ENCODE measurements at places on chromosomes 12 and 14. TPM values are rescaled to one million over a fixed set of nuclear protein-coding genes. Genes with fewer than 3 reads are reported as not detected.

DNA sequence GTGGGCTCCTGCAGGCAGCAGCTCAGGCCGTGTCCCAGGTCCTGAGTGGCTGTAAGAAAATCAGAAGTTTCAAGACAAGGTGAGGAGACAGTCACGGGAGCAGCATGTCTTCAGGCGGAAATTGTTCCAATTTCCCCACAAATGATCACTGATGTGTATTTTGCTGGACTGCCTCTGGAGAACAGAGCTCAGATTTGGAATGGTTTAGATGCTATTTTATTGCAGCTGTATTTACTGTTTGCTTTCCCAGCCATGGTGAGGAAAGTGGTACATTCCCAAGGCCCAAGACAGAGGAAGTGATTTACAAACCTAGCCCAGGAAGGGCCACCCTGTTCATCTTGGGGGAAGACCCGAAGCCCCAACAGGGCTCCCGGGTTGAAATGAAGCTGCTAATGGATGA lies 195.6 kb downstream of the CHST11 start:
- H3K4me1 ChIP-seq, result peaks cover 7% of the 10 kb centered on the region
- DNase-seq, result no peak
- H3K27ac ChIP-seq, result no peak overlapping the region
- H3K36me3 ChIP-seq, result no peaks in the 10 kb centered on the region
- H3K27me3 ChIP-seq, result no peaks in the 10 kb centered on the region

DNA sequence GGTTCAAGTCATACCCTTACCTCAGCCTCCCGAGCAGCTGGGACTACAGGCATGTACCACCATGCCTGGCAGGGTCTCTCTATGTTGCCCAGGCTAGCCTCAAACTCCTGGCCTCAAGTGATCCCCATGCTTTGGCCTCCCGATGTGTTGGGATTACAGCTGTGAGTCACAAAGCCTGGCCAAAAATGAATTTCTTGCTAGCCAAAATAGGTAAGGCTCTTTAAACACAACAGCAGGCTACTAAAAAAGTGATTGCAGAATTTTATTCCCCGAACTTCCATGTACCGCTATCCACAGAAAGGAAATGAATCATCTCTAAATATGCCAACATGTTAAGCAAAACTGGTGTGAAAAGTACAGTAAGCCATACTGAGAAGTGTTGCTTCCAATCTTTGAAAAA lies 50.6 kb downstream of the WDHD1 start:
- peaks cover 13% of the 10 kb centered on the region for H3K4me1 ChIP-seq
- H3K36me3 ChIP-seq, result no peaks in the 10 kb centered on the region
- H3K4me3 ChIP-seq, result no peak overlapping the region
- H3K27ac ChIP-seq, result peak overlapping the region; percentile 62

- DNase-seq, result no peak
- peaks cover 56% of the 10 kb centered on the region for H3K27me3 ChIP-seq
- no peak overlapping the region for H3K4me3 ChIP-seq
- H3K4me1 ChIP-seq, result no peaks in the 10 kb centered on the region
Observed at GRCh38 chr14:105128059-105128458, 40.5 kb downstream of the JAG2 start.

GRCh38 chr12:45660330-45660729 lies 69.2 kb upstream of the ARID2 start:
- no peaks in the 10 kb centered on the region for H3K36me3 ChIP-seq
- no peak overlapping the region for H3K4me3 ChIP-seq
- H3K4me1 ChIP-seq, result no peaks in the 10 kb centered on the region
- DNase-seq, result no peak
- H3K27me3 ChIP-seq, result peaks cover 49% of the 10 kb centered on the region

GRCh38 chr14:104689109-104689880 lies at the start of gene INF2:
TSS of gene INF2 (plus strand) at chr14:104689618. CDS start at chr14:104701366, 11,748 bp downstream.
- H3K27ac ChIP-seq, result peak within 1 kb of the TSS; percentile 73
- no peaks in the 10 kb centered on the region for H3K27me3 ChIP-seq

DNA sequence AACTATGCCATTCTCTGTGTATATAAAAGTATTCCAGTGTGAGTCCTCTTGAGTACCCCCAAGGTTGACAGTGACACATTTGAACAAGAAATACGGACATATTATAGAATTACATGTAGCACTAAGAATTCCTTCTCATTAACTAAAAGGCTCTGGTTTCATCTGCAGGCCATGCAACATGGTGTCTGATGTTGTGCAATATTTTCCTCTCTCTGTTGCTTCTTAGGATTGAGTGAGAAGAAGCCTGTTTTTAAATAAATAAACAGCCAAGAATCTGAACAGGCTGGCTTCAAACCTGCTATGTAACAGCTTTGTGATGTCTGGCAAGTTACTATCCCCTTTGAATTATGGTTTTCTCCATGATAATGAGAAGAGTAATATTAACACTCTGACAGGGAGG lies 22.2 kb upstream of the CCER1 start:
- no peak overlapping the region for H3K4me3 ChIP-seq
- H3K27ac ChIP-seq, result no peak overlapping the region
- H3K36me3 ChIP-seq, result no peaks in the 10 kb centered on the region
- H3K4me1 ChIP-seq, result peaks cover 49% of the 10 kb centered on the region
- H3K27me3 ChIP-seq, result no peaks in the 10 kb centered on the region

- no peaks in the 10 kb centered on the region for H3K36me3 ChIP-seq
- peaks cover 18% of the 10 kb centered on the region for H3K27me3 ChIP-seq
- H3K27ac ChIP-seq, result no peak overlapping the region
- no peak overlapping the region for H3K4me3 ChIP-seq
Observed at GRCh38 chr14:103250181-103250580, 83.9 kb upstream of the EIF5 start.

GRCh38 chr14:68807148-68807600 lies 14.3 kb upstream of the ZFP36L1 start:
- H3K36me3 ChIP-seq, result peaks cover 7% of the 10 kb centered on the region
- H3K27ac ChIP-seq, result peak overlapping the region; percentile 94
- peak overlapping the region; percentile 50 for H3K4me3 ChIP-seq
- peak; percentile 93 for DNase-seq
- H3K4me1 ChIP-seq, result peaks cover 62% of the 10 kb centered on the region

GRCh38 chr14:100386121-100386520 lies 63.0 kb downstream of the SLC25A47 start:
- H3K27me3 ChIP-seq, result no peaks in the 10 kb centered on the region
- peak overlapping the region; percentile 21 for H3K4me3 ChIP-seq
- H3K27ac ChIP-seq, result peak overlapping the region; percentile 85
- peaks cover 64% of the 10 kb centered on the region for H3K4me1 ChIP-seq
- DNase-seq, result no peak

GRCh38 chr14:96710060-96710666 lies 87.0 kb upstream of the VRK1 start:
- no peak overlapping the region for H3K27ac ChIP-seq
- H3K4me3 ChIP-seq, result no peak overlapping the region
- no peaks in the 10 kb centered on the region for H3K27me3 ChIP-seq
- DNase-seq, result no peak
- no peaks in the 10 kb centered on the region for H3K4me1 ChIP-seq
- H3K36me3 ChIP-seq, result no peaks in the 10 kb centered on the region

- no peak for DNase-seq
- H3K4me1 ChIP-seq, result no peaks in the 10 kb centered on the region
- no peak overlapping the region for H3K4me3 ChIP-seq
- H3K27ac ChIP-seq, result no peak overlapping the region
Observed at GRCh38 chr14:56487761-56488160, 91.8 kb upstream of the TMEM260 start.

GRCh38 chr12:121252712-121253345 lies 42.9 kb downstream of the P2RX4 start:
- H3K36me3 ChIP-seq, result peaks cover 61% of the 10 kb centered on the region
- no peaks in the 10 kb centered on the region for H3K27me3 ChIP-seq
- H3K4me1 ChIP-seq, result no peaks in the 10 kb centered on the region
- no peak overlapping the region for H3K4me3 ChIP-seq
- DNase-seq, result no peak
- no peak overlapping the region for H3K27ac ChIP-seq

GRCh38 chr12:57474862-57475261 lies 4.8 kb downstream of the ARHGAP9 start:
- H3K27me3 ChIP-seq, result peaks cover 47% of the 10 kb centered on the region
- H3K4me3 ChIP-seq, result no peak overlapping the region
- DNase-seq, result no peak
- peaks cover 13% of the 10 kb centered on the region for H3K4me1 ChIP-seq
- no peaks in the 10 kb centered on the region for H3K36me3 ChIP-seq
- H3K27ac ChIP-seq, result no peak overlapping the region

GRCh38 chr12:102061096-102061559 lies 663 bp downstream of the WASHC3 start:
- DNase-seq, result no peak
- H3K4me1 ChIP-seq, result peaks cover 8% of the 10 kb centered on the region
- H3K4me3 ChIP-seq, result peak overlapping the region; percentile 98
- peaks cover 20% of the 10 kb centered on the region for H3K36me3 ChIP-seq
- peak overlapping the region; percentile 97 for H3K27ac ChIP-seq

GRCh38 chr14:59284059-59284458 lies 95.6 kb downstream of the DAAM1 start:
- no peaks in the 10 kb centered on the region for H3K27me3 ChIP-seq
- no peak for DNase-seq
- no peak overlapping the region for H3K4me3 ChIP-seq

- peaks cover 53% of the 10 kb centered on the region for H3K4me1 ChIP-seq
- no peak overlapping the region for H3K4me3 ChIP-seq
- no peak overlapping the region for H3K27ac ChIP-seq
Observed at GRCh38 chr12:3098436-3098835, 21.3 kb downstream of the TSPAN9 start.

DNA sequence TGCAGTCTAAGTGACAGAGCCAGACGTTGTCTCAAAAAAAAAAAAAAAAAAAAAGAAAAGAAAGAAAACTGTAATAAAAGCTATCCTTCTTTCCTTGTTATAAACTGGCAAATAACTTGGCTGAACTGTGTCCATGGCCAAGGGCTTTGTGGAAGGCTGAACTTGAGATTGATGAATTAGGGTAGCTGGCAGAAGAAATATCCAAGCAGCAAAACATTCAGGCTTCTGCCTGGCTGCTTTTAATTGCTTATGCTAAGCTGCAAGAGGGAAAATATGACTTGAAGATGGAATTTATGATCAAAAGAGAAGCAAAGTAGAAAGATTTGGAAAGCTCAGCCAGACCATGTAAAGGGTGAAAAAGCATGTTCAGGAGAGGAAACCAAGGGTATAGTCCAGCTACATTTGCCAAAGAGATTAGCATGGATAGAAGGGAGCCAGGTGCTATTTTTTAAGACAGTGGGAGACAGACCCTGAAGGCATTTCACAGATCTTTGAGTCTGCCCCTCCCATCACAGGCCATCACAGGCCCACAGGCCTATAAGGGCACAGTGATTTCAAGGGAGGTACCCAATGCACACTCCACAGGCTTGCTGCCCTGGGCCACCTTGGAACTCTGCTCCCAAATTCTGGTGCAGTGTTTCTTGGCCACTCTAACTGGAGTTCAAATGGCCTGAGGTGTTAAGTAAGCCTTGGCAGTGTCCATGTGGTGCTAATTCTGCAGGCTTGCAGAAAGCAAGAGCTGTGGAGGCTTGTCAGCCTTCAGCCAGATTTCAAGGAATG lies 226.0 kb downstream of the AEBP2 start:
- no peak overlapping the region for H3K4me3 ChIP-seq
- H3K27me3 ChIP-seq, result no peaks in the 10 kb centered on the region
- H3K4me1 ChIP-seq, result no peaks in the 10 kb centered on the region
- no peaks in the 10 kb centered on the region for H3K36me3 ChIP-seq

GRCh38 chr12:114580306-114580705 lies 103.7 kb downstream of the TBX3 start:
- no peak overlapping the region for H3K27ac ChIP-seq
- no peak for DNase-seq
- H3K4me1 ChIP-seq, result no peaks in the 10 kb centered on the region
- no peaks in the 10 kb centered on the region for H3K36me3 ChIP-seq

GRCh38 chr12:69024413-69024812 lies 91.4 kb upstream of the CPM start:
- H3K36me3 ChIP-seq, result no peaks in the 10 kb centered on the region
- no peak for DNase-seq
- H3K4me3 ChIP-seq, result no peak overlapping the region
- peaks cover 5% of the 10 kb centered on the region for H3K4me1 ChIP-seq
- no peak overlapping the region for H3K27ac ChIP-seq

GRCh38 chr12:101018540-101018939 lies 191.5 kb downstream of the SLC5A8 start:
- H3K36me3 ChIP-seq, result no peaks in the 10 kb centered on the region
- no peak overlapping the region for H3K4me3 ChIP-seq
- H3K27ac ChIP-seq, result no peak overlapping the region

DNA sequence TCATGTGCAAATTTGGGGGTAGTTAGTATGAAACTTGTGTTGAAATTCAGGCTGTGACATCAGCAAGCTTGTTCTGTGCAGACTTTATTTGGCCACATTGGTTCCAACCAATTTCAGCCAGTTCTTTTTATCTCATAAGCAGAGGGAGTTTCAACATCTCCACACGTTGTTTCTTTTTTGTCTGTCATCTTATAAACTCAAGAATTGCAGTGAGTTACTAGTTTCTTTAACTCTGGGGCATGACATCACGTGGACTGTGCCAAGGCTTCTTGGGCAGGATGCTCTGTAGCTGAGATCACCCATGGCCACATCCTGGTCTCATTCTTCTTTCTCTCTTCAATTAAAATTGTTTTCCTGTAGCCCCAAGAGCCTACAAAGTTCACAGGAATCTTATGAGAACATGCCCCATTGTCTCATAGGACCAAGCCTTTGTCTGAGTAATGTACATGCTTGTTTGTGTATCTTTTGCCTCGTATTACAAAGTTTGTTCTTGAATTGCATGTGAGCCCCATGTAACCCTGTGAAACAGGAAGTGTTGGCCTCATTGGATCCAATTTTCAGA lies 982.0 kb upstream of the TMEM132C start:
- H3K27me3 ChIP-seq, result peaks cover 2% of the 10 kb centered on the region
- peaks cover 7% of the 10 kb centered on the region for H3K4me1 ChIP-seq
- DNase-seq, result no peak
- H3K36me3 ChIP-seq, result no peaks in the 10 kb centered on the region
- no peak overlapping the region for H3K4me3 ChIP-seq

DNA sequence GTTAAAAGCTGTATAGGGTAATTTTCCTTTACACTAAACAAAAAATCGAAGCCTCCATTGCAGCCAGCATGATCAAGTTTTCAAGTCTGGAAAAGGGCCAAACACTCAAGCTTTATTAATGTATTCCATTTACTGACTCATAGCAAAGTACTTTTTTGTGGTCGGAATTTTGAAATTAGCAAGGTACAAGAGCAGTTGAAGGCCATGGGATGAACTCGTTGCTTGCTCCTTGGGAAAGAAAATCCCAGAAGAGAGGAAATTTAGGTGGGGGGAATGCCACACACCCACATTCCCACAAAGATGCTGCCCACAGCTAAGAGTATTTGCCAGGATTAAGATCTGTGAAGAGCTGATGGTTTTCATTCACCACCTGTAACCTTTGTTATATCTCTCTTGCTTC lies 333.7 kb downstream of the EGLN3 start:
- no peak overlapping the region for H3K4me3 ChIP-seq
- peaks cover 5% of the 10 kb centered on the region for H3K27me3 ChIP-seq
- H3K27ac ChIP-seq, result no peak overlapping the region
- peaks cover 18% of the 10 kb centered on the region for H3K4me1 ChIP-seq
- no peak for DNase-seq
- no peaks in the 10 kb centered on the region for H3K36me3 ChIP-seq

- H3K27me3 ChIP-seq, result no peaks in the 10 kb centered on the region
- H3K27ac ChIP-seq, result peak overlapping the region; percentile 91
- H3K4me3 ChIP-seq, result peak overlapping the region; percentile 4
- DNase-seq, result no peak
- no peaks in the 10 kb centered on the region for H3K36me3 ChIP-seq
Observed at GRCh38 chr12:52246720-52247621, 13.9 kb downstream of the KRT7 start.

The IFI27 gene
- 2.6 TPM for total RNA-seq

The PZP gene
- not detected for total RNA-seq

The RNASE3 gene
- not detected for total RNA-seq

Data from osteocyte (in vitro differentiated cells).